Natural killer cell treated with Interleukin-12 subunit alpha and Interleukin-12 subunit beta and Interleukin-15 and Interleukin-18, amount 100 ng/mL, for 72 hours (primary cell): ENCODE measurements at places on chromosomes 7 and 10.
A peak's percentile ranks its signal among the peaks of the same experiment; 100 is the strongest.

GRCh38 chr10:6494936-6495592 is 85.0 kb downstream of the PRKCQ start:
- DNase-seq = no peak

- no peak for DNase-seq
These were observed 335.4 kb upstream of the MGMT start for GRCh38 chr10:129131457-129132132.

GRCh38 chr10:110682348-110682747 is 38.2 kb downstream of the RBM20 start:
- DNase-seq = no peak

DNA sequence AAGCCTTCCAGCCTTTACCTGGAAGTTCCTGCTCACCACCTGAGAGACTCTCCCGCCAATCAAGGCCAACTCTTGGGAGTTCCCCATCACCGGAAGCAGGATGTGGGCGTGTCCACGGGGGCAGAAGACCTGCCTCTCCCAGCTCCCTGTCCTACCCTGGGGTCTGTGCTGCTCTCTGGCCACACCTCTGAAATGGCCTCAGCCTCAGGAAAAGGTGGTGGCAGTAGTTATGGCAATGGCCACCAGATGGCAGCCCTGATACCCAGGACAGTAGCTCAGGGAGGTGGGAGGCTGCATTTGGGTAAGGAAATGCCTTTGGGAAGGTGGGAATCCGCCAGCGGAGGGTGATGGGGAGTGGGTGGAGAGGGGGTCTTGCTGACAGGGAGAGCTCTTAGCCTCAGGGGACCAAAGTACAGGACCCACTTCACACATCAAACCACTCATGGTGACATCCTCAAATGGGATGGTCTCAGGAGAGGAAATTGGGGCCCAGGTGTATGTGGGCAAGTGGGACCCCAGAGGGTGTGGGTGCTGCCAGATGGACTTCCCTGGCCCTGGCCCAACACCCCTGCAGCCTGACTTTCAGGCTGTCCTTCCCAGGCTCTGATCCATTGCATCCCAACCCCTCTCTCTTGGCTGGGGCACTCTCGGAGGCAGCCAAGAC is 33.9 kb downstream of the KAZALD1 start:
- peak; percentile 82 for DNase-seq

- DNase-seq = no peak
These were observed 83.3 kb downstream of the CRPPA start for GRCh38 chr7:16338065-16338464.

DNA sequence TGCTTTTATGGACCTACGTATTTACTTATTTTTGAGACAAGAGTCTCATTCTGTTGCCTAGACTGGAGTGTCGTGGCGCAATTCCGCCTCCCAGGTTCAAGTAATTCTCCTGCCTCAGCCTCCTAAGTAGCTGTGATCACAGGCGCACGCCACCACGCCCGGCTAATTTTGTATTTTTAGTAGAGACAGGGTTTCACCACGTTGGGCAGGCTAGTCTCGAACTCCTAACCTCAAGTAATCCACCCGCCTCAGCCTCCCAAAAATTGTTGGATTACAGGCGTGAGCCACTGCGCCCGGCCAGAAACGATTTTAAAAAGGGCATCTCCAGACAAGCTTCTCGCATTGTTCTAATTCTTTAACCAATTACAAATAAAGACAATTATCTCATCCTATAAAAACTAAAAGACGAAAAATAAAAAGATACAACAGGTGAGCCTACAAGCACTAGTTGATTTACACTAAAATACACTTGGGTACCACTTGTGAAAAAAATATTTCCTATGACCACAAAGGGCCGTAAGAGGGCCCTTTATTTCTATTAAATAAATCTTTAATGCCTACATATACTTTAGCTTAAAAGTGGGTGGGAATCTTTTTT is 2.4 kb downstream of the TRA2A start:
- DNase-seq = no peak

GRCh38 chr10:114661212-114661880 is 3.3 kb upstream of the ABLIM1 start:
- DNase-seq = no peak

- no peak for DNase-seq
These were observed 26.0 kb downstream of the AGK start for GRCh38 chr7:141577043-141577839.

- DNase-seq = no peak
These were observed 238.5 kb downstream of the SEMA3A start for GRCh38 chr7:83956104-83956503.

GRCh38 chr7:75966190-75966961 is 28.0 kb downstream of the TMEM120A start:
- no peak for DNase-seq

GRCh38 chr7:128164061-128164954 is 76.8 kb upstream of the LEP start:
- DNase-seq = no peak

- no peak for DNase-seq
These were observed 240.4 kb upstream of the CELF2 start for GRCh38 chr10:10777279-10777678.

DNA sequence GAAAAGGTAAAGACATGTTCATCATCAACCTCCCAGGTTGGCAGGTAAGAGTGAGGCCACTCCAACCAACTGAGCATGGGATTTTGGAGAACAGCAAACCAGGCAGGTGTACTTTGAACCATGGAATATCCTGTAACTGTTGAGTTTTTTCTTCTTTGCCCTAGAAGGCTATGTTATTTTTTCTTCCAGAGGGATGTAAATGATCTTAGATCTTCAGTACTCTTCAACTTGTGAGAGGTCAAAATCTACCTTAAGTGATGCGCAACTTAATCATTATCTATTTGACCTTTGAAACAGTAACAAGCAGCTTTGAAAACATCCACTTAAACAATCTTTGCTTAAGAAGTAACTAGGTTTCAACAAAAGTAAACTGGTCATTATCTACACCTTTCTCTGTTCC is at the start of gene CUBN:
Gene CUBN (minus strand): TSS at position 71 of the 400 bp plus-strand sequence. CDS start 46 bp downstream, at position 25.
- no peak for DNase-seq

- DNase-seq = no peak
These were observed 366.1 kb upstream of the ANKRD30A start for GRCh38 chr10:36759141-36759805.

DNA sequence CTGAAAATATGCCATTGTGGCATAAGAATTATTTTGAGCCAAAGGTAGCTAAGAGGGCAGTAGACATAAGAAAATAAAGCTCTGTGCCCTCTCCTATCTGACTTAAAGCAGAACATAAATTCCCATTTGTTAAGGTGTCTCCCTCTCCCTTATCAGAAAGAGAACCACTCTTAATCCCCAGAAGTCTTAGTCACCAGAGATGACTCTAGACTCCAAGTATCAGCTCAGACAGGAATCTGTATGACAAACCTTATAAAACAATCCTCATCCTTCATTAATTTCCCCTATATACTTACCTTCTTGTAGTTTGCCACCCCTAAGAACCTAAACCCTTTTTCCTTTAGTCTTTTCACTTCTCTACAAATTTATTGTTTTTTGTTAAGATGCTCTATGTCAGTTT is 21.8 kb upstream of the PIP4K2A start:
- DNase-seq = no peak
